ENCODE measurements at places on chromosomes 12 and 14.

DNA sequence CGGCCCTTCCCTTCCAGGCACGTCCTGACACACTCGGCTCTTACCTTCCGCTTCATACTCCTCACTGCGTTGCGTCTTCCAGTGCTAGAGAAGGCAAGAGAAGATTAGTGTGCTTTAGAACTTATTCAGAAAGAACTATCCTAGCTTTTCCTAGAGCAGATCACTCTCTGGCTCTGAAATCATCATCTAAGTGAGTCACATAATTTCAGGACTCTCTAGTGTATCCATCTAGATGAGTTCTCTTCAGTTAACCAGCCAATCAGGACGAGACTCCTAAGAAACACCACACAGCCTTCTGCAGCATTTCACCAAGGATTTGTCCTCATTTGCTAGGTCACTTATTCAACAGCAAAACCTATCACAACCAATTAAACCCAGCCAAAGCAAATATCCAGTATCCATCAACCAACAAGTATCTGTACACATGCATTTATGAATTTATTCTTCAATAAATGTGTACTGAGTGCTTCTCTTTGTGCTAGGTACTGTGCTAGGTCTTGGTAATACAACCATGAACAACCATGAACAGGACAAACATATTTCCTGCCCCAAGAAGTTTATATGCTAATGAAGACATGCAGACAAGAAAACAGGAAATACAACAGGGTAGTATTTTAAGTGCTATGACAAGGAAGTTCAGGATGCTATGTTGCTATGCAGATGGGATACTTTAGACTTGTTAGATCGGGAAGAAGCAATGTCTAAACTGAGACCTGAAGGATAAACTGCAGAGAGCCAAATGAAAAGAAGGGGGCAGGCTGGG, 52.1 kb downstream of the NIN start:
- DNase-seq: no peak

- DNase-seq: no peak
These were observed 257.2 kb upstream of the FOXN3 start for GRCh38 chr14:89674240-89674639.

DNA sequence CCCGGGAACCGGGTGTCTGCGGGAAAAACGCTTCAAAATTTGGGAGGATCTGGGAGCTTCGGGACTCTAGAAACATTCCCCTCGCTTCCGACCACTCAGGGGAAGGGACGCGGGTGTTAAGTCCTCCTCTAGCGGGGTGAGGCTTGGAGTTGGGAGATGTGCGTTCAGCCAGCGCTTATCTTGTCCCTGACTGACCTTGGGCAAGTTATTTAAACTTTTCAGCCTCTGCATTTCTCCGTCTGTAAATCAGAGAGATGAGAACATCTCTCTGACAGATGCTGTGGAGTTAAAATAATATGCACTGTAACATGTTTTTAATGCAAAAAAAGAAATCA, 76.9 kb upstream of the ANO4 start:
- DNase-seq: no peak

DNA sequence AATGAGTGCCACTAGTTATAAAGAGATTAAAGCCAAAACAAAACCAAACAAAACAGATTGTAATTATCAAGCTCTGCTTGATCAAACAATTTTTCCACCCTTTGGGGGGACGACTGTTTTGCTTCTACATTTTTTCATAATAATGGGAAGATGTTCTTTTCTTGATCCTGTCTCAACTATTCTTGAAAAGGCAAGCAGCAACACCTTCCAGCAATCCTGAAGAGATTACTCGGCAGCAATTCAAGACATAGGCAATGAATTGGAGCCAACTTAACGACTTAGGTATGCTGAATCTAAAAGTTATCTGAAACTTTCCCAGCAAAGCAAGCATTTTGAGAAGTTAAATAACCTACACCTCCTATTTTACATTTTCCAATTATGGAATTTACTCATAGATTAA, 69.9 kb upstream of the SLC38A4 start:
- DNase-seq: no peak

DNA sequence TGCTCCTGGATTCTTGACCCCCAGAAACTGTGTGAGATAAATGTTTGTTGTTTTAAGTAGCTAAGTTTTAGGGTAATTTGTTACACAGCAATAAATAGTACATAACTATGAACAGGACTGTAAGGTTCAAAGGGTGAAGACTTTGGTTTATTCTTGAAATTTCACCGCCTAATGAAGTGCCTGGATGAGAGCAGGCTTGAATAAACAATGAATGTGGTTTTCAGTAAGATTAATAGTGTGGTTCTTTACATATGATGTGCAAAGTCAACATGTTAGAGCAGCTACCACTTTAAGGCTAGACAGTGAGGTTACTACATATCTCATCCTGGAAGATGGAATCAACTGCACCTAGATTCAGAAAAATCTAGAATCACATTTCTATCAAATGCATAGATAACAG, 145.2 kb upstream of the BTG1 start:
- peak; percentile 56 for DNase-seq

DNA sequence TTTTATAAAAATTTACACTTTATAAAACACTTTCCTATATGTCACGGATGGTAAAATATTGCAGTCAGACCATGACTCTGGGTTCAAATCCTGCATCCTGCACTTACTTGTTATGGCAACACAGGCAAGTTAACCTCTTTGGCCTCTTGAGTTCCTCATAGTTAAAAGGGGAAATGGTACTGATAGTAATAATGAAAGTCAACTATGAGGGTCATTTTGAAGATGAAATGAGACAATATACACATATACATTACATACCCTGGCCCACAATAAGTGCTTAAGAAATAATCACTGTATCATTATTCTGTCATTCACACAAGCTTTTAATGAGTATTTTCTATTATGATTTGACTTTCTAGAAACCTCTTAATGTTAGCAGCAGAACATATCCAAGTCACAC, 64.4 kb downstream of the C12orf42 start:
- DNase-seq: no peak

GRCh38 chr12:15244926-15245325, 23.7 kb upstream of the RERG start:
- DNase-seq: no peak

GRCh38 chr12:72673853-72674252, 401.7 kb downstream of the TRHDE start:
- no peak for DNase-seq

DNA sequence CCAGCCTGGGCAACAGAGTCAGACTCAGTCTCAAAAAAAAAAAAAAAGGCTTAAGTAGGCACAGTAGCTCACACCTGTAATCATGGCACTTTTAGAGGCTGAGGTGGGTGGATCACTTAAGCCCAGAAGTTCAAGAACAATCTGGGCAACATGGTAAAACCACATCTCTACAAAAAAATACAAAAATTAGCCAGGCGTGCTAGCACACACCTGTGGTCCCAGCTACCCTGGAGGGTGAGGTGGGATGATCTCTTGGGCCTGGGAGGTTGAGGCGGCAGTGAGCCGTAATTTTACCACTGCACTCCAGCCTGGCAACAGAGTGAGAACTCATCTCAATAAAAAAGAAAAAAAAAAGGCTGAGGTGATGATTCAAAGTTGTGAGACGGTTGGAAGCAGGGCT, 9.1 kb upstream of the RESF1 start:
- no peak for DNase-seq

DNA sequence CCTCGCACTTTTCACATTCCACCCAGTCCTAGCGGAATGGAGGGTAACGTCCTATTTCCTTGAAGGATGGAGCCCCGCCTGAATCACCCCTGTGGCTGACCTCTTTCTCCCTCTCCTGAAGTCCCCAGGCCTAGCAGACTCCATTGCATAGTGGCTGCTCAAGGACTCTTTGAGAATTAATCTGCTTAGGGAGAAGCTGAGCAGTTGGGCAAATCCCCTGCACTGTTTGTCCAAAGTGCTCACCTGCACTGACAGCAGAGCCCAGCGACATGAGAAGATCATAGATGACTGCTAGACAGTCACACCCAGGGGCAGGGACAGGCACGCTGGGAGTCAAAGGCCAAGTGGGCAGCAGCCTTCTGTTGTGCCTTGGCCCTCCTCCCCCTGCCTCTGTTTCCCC, 37.7 kb upstream of the DICER1 start:
- DNase-seq: no peak

GRCh38 chr12:69986114-69986513, 161.1 kb downstream of the MYRFL start:
- DNase-seq: no peak

DNA sequence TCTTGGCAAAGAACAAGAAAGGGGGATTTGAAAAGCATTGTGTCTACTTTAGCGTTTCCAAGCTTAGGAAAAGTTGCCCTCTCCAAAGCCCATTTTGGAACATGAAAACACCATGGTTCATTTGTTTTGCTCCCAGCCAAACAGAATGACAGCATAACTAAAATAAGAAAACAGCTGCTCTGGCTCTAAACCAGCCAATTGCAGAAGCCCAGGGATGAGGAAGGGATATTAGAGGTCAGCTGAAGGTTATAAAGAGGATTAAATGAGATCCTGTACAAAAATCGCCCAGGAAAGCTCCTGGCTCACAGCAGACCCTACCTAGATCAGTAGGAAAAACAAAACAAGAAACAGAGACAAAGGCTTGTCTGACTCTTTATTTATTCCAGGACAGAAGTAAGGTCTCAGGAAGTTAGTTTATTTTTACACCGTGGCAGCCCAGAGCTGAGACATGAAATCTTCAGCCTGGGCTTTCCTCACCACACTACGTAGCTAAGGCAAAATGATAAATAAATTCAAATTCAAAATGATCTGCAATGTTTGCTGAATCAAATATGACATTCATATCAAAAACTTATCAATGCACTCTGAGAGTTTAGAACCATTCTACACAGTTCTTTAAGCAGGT, 25.9 kb downstream of the SPX start:
- DNase-seq: no peak

DNA sequence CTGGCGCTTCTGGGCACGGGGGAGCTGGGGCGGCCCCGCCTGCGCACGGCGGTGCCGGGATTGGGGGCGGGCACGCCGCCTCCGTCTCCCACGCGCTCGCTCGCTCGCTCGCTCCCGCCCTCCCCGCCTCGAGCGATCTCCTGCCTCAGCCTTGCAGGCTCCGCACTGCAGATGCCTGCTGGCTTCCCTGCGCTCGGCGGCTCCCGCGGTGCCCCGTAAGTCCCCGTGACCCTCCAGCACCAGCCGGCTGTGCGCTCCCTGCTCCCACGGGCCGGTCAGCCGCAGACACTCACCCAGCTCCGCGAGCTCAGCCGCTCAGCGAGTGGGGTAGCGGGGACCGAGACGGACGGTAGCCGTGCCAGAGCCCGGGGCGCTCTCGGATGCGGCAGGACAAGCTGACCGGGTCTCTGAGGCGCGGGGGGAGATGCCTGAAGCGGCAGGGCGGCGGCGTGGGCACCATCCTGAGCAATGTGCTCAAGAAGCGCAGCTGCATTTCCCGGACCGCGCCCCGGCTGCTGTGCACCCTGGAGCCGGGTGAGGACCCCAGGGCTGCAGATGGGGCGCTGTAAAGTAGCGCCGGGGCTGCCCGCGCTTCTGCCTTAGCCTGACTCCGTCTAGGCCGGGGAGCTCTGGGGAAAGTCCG, at the start of gene TBC1D30:
Gene TBC1D30, plus strand, starts transcription at position 148 of the 643 bp plus-strand sequence. Its CDS starts 233 bp downstream, at position 381.
- peak; percentile 26 for DNase-seq

Data from M059J (cell line).